ENCODE measurements at places on chromosomes 4 and X.
A peak's percentile ranks its signal among the peaks of the same experiment; 100 is the strongest.

- DNase-seq, result no peak
Observed at GRCh38 chrX:69029771-69030170, 135.5 kb downstream of the PJA1 start.

DNA sequence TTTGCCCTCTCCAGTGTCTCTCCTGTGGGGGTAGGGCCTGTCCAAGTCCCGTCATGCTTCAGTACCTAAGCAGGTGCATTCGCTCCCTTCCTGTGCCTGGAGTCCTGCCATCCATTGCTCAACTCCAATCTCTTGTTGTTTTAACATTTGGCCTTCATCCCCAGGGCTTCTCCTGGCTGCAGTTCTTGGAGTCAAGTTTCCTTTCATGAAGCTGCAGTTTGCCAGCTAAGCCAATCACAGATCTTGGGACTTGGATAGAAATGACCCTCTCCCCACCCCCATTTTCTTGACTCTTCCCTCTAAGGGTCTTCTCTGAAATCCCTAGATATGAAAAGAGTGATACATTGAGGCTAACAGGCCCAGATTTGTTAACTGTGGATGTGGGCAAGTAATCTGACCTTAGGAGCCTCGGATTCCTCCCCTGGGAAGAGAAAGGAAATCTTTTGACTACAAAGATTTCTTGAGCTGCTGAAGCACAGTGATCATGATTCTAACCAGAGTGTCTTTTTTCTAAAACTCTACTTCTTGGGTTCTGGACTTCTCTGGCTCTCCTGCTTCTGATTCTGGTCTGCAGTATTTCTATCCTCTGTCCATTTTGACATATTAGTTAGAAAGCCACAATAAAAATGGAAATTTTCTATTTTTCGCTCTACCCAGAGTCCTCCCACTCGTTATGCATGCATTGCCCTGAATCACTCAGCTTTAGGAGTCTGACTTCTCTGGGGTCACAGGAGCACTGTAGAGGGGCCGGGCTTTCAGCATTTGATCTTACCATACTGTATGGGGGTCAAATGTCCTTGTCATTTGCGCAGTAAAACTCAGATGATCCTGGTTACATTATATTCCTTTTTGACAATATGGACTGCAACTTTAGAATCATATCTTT lies 61.0 kb downstream of the CHRNA9 start:
- no peak for DNase-seq

DNA sequence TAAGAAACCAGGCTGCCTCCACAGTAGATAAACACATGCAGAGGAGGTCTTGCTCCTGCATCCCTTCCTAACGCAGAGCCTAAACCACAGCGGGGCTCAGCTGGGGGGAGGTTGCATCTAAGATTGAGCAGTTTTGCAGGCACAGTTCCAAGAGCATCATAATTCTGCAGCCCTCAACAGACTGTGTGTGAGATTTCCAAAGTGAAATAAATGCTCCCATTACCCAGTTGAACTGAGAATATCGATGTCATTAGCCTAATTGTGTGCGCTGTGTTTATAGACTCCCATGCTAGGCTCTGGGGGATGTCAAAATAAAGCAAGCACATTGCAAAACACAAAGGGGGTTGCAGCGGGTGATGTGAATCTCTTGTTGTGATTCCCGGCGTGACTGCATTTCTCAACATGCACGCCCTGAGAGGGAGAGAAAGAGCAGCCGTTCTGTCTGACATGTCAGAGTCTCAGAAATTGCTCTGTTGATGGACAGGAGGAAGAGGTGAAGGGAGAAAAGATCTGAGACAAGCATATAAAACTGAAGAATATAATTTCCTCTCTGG lies 150.0 kb upstream of the PSAPL1 start:
- no peak for DNase-seq

- DNase-seq, result no peak
Observed at GRCh38 chr4:8395504-8396296, 44.8 kb downstream of the ACOX3 start.

- peak; percentile 16 for DNase-seq
Observed at GRCh38 chrX:132741689-132742088, 216.7 kb downstream of the HS6ST2 start.

GRCh38 chr4:173556398-173557131 lies 26.5 kb upstream of the HAND2 start:
- DNase-seq, result no peak

- DNase-seq, result no peak
Observed at GRCh38 chr4:22504922-22505321, 10.9 kb downstream of the ADGRA3 start.

DNA sequence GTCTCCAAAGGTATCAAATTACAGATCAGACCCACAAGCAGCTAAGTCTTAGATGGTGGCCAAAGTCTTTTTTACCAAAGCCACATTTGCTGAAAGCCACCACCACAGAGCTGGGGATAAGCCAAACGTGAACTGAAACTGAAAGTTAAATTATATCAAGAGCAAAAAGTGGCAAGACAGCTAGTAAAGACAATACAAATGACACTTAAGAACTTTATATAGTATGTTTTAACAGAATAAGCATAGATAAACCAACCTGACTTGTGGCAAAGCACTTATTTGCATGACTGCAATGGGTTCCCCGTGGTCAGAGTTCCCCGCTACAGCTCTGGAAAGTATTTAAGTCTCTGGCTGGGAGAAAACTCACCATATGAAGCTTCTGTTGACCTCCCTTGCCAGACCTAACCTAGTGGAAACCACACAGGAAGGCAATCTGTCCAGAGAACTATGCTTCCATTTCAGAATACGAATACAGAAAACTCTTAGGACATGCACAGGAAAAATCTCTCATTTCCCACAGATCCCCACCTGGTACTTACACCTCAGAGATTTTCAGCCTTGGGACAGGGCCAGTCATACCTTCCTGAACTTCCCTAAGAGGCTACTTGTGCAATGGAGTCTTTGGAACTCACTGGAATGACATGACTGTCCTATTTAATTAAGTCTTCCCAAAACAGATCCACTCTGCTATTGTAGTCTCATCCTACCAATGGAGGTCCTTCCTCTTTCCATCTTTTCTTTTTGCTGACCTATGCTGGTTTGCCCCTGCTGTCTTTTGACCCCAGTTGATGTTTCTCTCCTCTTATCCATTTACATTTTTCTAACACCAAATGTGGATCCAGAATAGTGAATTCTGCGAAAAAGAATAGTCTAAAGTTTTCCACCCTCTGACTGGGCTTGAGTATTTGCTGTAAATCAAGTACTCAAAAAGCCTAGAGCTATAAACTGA lies 225.1 kb downstream of the NR3C2 start:
- no peak for DNase-seq

DNA sequence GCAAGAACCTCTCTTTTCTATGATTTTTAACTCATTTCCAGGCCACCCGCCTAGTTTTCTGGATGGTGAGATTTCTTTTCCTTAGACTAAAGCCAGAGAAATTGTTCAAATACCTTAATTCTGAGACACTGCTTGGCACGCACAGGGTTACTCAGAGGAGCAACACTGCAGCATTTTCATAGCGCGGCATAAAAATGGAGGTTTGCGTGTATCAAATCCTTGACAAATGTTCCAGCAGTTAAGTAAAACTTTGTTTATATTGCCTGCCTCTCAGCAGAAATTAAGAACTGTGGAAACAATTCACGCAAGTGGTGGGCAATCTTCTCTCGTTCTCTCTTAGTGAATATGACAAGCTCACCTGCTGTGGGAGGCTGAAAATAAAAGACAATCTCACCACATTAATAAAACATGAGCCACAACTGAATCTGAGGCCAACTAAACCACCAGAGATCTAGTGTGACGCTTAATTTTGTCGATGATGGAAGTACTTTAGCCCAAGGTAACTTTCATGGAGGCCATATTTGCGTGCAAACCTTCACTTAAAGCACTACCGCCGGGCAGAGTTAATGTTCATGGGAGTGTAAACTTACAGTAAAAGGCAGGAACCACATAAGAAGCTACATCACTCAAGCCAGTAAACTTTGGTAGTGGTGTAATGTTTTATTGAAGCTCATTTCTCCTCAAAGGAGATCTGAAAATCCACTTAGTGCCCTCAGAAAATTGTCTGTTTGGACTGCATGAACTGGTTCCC lies 894.8 kb upstream of the EPHA5 start:
- DNase-seq, result peak; percentile 89

DNA sequence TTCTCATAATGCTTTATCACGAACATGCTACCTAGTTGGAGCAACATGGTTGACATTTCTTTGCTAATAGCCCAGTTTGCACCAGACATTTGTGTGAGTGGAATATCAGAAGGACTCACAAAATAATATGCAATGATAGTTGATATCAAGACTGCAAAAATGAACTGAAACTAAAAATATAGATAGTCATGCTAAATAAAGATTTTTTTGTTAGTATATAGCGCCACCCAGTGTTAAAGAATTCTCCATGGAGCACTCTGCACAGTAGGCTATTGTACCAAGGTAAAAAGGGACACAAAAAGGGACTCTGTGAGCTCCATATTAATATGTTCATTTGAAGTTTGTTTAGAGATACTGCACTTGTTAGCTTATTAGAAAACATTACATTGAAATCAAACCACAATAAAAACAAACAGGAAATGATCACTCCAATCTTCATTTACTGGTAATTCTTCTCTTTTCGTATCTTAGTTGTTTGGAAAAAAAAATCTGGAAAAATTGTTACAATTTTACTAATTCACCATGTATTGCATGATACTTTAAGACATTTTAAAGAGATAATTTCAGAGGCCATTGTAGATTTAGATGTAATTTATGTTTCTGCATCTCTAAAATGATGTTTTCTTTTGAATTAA lies 1509.6 kb downstream of the ADGRL3 start:
- peak; percentile 23 for DNase-seq

DNA sequence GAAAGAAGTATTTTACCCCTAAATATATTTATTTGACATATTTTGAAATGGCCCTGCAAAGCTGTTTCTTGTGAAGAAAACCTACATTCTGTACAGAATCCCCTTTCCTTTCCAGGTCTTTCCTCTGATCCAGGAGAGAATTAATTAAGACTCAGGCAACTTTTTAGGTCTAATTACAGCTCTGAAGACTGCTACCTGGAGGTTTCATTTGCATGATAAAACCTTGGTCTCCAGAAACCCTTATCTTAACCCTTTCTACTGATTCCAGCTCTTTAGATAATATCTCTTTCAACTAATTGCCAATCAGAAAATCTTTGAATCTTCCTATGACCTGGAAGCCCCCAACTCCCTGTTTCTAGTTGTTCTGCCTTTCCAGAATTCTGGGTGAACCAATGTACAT lies 224.0 kb downstream of the FAM47A start:
- no peak for DNase-seq

DNA sequence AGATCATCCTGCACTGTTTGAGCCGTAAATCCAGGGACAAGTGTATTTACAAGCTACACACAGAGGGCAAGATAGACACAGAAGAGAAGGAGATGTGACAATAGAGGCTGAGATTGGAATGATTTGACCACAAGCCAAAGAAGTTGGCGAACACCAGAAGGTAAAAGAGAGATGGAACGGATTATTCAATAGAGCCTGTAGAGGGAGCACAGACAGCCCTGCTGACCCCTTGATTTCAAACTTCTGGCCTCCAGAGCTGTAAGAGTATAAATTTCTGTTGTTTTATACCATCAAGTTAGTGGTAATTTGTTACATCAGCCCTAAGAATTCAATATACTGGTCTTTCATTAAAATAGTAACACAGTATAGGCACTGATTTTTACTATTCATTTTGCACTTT lies 447.8 kb downstream of the FAT4 start:
- peak; percentile 4 for DNase-seq

DNA sequence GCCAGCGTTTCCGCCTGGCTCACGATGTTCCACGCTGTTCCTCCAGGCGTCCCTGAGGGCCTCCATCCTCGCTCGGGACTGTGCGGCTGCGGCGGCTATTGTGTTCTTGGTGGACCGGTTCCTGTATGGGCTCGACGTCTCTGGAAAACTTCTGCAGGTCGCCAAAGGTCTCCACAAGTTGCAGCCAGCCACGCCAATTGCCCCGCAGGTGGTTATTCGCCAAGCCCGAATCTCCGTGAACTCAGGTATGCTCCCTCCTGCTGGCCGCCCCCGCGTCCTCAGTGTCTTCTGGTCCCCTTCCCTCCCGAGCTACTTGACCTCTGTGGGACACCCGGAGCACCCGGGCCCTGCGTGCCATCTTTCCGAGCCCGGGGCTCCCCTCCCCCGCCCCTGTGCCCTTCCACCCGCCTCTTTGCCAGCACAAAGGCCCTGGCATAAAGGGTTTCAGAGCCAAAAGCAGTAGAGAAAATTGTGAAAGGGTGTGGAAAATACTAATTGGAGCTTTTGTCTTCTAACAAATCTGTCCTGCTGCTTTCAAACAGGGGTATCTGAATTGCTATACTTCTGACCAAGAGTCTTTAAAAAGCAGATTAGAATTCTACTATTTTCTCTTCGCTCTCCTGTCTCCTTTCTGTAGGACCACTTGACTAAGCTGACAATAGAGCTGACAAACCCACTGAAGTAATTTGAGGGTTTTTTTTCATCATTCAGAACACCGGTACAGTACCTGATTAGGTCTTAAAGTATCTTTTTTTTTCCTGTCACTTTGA lies 104.0 kb downstream of the NEUROG2 start:
- no peak for DNase-seq

DNA sequence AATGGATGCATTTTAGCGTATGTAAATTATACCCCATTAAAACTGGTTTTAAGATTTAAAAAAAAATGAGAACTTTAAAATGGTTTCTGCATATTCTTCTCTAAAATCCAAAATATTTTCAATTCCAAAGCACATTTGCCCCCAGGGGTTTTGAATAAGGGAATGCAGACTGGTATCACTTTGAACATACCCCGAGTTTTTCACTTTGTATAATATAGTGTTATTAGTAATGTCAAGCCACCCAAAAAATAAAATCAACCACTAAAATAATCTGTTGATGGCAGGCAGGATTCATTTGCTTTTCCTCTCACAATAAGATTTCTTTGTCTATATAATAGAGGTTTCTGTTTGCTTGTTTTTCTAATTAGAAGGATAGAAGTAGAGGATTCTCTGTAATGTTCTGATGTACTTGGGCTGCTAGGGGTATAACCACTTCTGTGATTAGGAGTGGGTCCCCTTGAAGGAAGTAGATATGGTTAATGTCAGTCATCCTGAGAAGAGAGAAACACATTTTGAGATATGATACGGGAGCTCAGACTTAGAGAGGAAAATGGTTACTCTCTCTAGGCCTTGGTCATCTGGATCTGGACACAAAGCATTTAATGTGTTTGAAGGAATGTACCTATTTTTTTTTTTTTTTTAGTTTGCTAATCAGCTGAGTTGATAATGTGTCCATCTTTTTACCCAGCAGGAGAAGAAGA lies 9.3 kb upstream of the LIN54 start:
- no peak for DNase-seq

DNA sequence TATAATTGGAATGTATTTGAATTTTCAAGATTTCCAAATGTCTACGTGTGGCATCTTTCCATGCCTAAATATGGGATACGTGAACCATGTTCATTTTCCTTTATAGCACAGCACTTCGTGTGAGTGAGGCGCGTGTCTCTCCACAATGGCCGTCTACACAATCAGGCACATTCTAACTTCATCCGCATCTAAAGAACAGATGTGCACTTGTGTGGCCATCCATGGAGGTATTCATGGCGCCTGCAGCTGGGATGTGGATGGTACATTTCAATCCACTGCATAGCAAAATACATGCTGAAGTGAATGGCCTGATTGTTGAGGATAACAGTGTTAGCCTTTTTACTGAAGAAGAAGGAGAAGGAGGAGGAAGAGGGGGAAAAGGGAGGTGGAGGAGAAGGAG lies 34.5 kb upstream of the TRIM2 start:
- no peak for DNase-seq

- DNase-seq, result peak; percentile 90
Observed at GRCh38 chrX:45621376-45622041, 420.8 kb upstream of the DIPK2B start.
